Right lung (tissue), 10 donors: ENCODE measurements at places on chromosomes 7 and 10. TPM values are rescaled to one million over a fixed set of nuclear protein-coding genes. Genes with fewer than 3 reads are reported as not detected.

GRCh38 chr10:6124666-6125065, 35.8 kb downstream of the RBM17 start:
- DNase-seq: no peak

Gene CCDC146
- 28.6 TPM for polyA plus RNA-seq

Gene ADARB2
- 0.34 TPM for polyA plus RNA-seq

DNA sequence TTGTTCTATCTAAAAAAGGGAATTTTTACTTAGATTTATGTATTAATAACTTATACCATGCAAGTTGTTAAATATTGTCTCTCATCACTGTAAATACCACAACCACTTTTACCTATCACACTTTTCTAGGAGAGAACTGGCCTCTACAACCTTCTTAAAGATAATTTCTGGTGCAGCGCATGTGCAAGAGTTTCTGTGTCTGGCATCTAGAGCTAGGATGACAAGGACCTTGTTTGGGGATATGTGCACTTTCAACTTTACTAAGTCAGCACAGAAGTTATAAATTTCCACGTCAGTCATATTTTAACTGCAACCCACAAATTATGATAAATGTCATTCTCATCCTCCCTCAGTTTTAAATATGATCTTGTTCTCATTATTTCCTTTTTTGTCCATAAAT, 156.9 kb upstream of the ADCY1 start:
- no peak for DNase-seq

- DNase-seq: no peak
Measured at GRCh38 chr10:76012716-76013327, 581.4 kb downstream of the LRMDA start.

Gene LBX1
- polyA plus RNA-seq: 0.35 TPM

Gene FXYD4
- polyA plus RNA-seq: not detected

DNA sequence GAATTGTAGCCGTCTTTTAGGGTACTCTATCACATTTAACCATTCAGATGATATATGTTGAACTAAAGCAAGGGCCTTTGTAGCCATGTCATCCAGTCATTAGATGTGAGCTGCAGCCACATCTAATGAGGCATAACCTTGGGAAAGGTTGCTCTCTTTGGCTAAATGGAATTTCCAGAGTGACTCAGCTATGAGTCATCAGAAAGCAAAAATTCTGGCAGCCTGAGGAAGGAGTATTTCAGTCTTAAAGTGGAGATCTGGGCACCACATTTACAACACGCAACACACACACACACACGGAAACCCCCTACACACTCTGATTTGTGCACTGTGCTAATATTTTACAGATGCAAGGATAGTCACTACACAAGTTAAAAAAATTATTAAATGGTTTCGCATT, 176.9 kb upstream of the ZWINT start:
- DNase-seq: no peak

- DNase-seq: no peak
Measured at GRCh38 chr7:4919969-4920766, 36.7 kb upstream of the RADIL start.

DNA sequence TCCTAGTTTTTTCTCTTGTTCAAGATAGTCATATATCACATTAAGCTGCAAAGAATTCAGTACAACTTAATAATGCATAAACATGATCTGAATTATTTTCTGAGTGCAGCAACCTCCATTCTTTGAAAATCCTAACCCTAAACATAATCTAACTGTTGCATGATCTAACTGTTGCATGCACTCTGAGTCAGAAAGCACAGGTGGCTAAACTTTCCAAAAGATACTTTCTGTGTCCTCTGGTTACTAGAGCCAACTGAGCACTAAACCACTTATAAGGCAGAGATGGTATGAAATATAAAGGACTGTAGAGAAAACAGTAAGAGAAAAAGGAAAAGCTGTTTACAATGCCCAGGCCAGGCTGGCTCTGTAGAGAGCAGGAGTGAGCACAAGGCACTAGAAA, 23.0 kb upstream of the FAM133B start:
- DNase-seq: no peak

Gene TRUB1
- polyA plus RNA-seq: 37.7 TPM

Gene LRRC61
- polyA plus RNA-seq: 15.0 TPM

GRCh38 chr7:1709281-1709680, 39.2 kb downstream of the ELFN1 start:
- DNase-seq: no peak

DNA sequence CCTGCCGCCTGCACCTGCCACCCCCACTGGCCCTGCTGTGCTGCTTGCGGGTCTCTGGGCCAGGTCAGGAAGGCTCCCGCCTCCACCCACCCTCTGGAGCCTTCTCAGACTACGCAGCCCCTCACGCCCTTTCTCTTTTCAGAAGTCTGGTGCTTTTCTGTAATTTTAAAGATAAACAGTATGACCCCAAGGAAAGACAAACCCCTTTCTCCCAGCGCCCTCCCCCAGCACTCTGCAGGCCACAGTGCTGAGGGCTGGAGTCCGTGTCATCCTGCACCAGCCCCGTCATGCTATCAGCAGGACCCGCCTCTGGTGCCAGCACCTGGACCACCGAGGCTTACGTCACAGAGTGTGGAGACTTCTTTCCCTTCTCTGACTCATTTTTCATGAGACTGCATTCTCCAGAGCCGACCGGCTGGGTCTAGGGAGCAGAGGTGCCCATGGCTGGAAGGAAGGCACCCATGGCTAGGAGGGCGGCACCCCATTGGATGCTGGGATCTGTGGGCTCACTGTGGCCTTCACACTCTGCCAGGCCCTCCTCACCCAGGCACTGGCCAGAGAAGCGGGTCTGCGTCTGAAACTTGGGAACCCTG, 53.4 kb downstream of the CFAP46 start:
- DNase-seq: no peak

GRCh38 chr10:117071286-117072050, 66.5 kb upstream of the SHTN1 start:
- DNase-seq: no peak

DNA sequence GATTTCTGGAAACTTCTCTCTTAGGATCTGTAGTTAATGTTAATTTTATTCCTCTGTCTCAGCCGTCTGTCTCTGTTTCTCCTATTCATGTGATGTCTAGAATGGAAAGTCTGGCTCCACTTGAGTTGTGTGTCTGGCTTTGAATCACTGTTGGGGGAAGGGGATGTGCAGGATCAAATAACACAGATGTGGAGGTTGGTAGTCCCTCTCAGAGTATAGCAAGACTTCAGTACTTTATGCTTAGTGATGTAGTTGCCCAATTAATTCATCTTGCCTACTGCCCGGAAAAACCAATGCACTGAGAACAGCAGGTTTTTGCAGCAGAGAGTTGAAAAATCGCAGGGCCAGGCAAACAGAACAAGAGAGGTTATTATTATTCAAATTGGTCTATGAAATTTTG, 79.2 kb downstream of the PHTF2 start:
- DNase-seq: no peak

Gene MEOX2
- polyA plus RNA-seq: 192 TPM

GRCh38 chr10:116097239-116097784, 175.7 kb downstream of the GFRA1 start:
- DNase-seq: no peak

DNA sequence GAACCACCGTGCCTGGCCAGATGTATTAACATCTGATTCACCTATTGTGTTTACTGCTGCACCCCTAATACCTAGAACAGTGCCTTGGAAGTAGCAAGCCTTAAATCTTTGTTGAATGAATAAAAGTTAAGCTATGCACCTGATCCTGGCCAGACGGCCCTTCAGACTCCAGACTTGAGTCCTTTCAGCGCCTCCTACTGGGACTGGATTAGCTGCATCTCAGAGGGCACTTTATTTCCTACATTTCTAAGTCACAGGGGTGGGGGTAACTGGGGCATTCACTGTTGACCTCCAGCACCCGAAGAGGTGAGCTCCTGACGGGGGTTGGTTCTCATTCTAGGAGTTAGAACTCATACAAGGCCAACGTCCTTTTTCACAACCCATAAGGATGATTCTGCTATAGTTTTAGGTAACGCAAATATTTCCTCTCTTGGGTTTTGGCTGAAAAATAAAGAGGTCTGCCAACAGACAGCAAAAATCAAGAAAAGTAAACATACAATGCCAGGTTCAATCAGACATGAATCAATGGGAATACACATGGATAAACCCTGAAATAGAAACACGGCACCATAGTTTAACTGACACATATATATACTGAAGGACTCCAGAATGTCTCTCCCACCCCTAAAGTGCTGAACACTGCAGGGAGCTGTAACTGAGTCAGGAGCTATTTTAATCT, 48.0 kb upstream of the DLG5 start:
- no peak for DNase-seq

Gene ASZ1
- 0.81 TPM for polyA plus RNA-seq

Gene DENND11
- 40.0 TPM for polyA plus RNA-seq

Gene FANK1
- polyA plus RNA-seq: 11.4 TPM

DNA sequence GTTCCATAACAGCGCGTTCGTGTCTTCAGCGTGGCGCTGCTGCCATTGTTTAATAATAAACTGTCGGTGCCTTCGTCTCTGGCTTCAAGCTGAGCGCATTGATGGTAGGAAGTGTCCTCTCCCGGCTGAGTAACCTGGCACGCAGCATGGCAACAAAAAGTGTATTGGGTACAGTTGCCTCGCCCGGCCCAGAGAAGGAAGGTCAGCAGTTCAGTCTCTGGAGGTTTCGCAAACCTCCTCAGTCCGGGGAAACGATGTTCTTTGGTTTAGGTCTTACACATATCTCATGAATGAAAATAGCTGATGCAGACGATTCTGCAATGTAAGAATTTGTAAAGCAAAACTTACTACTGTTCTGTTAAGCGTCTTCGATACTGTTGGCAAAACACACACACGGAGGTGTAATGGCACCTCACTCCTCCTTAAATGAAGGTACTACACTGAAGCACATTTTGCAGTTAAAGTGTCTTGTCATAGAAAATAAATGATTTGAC, 739 bp upstream of the CCDC186 start:
- no peak for DNase-seq

DNA sequence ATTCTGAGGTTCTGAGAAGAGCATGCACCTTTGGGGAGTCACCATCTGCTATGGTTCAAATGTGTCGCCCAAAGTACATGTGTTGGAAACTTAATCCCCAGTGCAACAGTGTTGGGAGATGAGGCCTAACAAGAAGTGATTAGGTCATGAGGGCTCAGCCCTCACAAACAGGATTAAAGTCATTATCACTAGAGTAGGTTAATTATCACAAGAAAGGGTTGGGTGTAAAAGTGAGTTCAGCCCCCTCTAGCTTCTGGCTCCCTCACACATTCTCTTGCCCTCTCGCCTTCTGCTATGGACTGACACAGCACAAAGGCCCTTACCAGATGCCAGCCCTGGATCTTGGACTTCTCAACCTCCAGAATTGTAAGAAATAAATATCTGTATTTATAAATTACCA, 100.3 kb upstream of the C10orf90 start:
- DNase-seq: no peak

GRCh38 chr7:78350926-78351325, 552.4 kb downstream of the PHTF2 start:
- no peak for DNase-seq

- no peak for DNase-seq
Measured at GRCh38 chr10:54667136-54667535, 133.9 kb downstream of the PCDH15 start.

Gene SND1
- 147 TPM for polyA plus RNA-seq

Gene STK31
- polyA plus RNA-seq: 0.86 TPM

DNA sequence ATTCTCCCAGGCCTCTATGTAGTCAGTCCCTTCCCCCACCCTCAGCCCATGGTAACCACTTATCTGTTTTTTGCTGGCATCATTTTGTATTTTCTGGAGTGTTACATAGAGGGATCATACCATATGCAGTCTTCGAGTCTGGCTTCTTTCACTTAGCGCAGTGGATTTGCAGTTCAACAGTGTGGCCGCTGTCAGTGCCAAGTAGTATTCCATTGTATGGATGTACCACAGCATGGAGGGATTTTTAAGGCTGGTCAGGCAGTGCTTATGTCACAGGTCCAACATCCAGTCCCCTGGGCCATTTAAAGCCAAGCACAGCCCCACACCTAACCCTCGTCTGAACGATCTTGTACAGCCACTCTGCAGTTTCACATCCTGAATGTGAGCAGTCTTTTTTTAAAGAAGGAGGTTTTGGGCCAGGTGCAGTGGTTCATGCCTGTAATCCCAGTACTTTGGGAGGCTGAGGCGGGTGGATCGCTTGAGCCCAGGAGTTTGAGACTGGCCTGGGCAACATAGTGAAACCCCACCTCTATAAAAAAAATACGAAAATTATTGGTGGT, 121.8 kb downstream of the CUX1 start:
- no peak for DNase-seq

DNA sequence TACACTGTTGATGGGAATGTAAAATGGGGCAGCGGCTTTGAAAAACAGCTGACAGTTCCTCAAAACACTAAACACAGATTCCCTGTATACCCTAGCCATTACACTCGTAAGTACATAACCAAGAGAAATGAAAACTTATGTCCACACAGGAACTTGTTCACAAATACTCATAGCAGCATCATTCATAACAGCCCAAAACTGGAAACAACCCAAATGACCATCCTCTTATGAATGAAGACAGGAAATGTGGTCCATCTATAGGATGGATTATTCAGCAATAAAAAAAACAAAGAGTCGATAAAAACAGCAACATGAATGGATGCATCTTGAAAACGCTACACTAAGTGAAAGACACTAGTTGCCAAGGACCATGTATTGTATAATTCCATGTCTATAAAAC, 23.7 kb downstream of the NMT2 start:
- no peak for DNase-seq

DNA sequence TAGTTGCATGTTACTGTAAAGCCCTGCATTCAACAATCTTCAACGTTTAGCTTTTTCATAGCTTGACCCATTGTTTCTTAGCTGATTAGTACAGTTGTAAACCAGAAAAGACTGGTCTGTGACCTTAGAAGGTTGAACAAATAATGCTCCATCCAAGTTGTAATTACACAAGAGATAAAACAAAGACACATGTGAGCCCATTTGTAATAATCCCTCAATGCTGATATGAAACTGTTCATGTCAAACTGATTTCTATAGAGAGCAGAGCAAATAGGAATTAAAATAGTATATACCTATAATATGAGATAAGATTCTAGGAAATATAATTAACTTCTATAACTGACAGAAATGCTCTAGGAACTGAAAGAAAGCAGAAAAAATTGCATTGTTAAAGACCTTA, 94.7 kb upstream of the SLC25A13 start:
- DNase-seq: no peak

- DNase-seq: no peak
Measured at GRCh38 chr7:75033064-75033463, 40.5 kb downstream of the RCC1L start.

Gene MYO3A
- 4.3 TPM for polyA plus RNA-seq

GRCh38 chr7:80876894-80877414, 41.9 kb downstream of the SEMA3C start:
- no peak for DNase-seq

GRCh38 chr10:132783165-132783939, 2.6 kb downstream of the NKX6-2 start:
- DNase-seq: no peak

DNA sequence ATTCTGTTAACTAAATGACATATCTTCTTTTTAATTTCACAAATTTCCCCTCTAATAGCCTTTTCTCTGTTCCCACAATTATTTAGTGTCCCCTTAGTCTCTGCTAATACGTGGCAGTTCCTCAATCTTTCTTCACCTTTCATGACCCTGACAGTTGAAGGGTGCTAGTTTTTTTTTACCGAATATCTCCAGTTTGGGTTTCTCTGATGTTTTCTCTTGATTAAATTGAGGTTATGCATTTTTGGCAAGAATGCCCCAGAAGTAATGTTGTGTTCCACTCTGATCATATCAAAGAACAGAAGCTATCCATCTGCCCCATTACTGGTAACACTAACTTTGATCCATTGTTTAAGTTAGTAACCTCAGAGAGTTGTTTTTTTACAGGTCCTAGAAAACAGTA, 133.6 kb upstream of the ASAH2 start:
- DNase-seq: no peak
